ENCODE measurements at places on chromosomes 6 and 20.

DNA sequence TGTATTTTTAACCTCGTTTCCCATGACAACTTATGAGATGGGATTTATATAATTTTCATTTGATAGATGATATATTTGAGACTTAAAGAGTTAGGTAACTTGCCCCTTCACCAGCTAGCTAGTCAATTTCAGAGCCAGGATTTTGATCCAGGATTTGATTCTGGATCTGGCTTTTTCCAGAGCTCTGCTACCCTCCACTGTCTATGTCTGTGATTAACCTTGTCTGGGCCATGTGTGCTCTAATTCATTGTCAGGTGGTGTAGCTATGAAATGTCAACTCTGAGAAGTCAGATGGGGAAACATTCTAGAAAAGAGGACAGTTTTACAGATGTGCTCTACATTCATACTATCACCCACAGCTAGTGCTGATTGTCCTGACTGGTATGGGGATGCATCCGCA lies 42.5 kb upstream of the MLIP start:
- no peak for DNase-seq

DNA sequence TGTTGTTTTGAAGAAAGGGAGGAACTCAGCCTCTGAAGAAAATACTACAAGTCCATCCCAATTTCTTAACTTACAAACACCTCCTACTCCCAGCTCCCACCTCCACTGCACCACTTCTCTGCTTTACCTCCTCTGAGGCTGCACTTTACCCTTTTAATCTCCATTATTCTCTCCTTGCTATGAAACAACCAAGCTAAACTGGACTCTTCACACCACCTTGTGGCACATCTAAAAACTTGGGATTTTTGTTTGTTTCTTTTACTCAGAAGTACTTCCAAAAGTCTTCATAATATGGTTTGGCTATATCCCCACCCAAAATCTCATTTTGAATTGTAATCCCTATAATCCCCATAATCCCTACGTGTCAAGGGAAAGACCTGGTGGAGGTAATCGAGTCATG lies 142.2 kb downstream of the MOXD1 start:
- no peak for DNase-seq

GRCh38 chr6:147930745-147931144 lies 411.9 kb upstream of the SASH1 start:
- no peak for DNase-seq

DNA sequence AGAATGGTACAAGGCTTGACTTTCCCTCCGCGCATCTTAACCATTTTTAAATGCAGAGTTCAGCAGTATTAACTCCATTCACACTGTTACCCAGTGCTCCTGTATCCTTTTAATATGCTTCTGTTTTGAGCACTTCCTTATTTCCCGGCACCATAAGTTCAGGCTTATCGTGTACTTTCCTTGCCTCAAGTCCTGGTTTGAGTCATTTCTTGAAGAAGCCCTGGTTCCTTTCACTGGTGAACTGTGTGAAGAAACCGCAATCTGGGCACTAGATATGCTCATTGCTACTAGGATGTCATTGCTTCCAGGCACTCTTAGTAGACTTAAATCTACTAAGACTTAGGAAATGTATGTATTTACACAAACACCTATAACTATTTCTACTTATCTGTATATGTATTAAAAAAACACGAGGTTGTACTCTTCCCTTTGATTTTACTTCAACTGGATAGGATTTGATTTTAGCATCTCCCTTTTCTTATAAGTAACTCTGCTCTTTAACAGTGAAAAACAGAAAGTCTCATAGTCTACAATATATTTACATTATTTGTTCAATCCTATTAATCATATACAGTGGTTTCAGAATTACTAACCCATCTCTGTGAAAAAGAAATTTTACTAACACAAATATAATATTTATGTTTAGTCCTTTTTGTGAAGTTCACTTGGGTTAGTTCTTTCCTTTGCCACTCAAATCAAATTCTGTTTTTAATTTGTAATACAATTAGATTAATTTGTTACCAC lies 135.5 kb downstream of the CDKAL1 start:
- no peak for DNase-seq

GRCh38 chr20:15187612-15188011 lies 850.2 kb upstream of the FLRT3 start:
- no peak for DNase-seq

- no peak for DNase-seq
Measured at GRCh38 chr6:91449539-91449938, 862.7 kb upstream of the MAP3K7 start.

GRCh38 chr6:36504982-36505381 lies 42.3 kb downstream of the STK38 start:
- no peak for DNase-seq

DNA sequence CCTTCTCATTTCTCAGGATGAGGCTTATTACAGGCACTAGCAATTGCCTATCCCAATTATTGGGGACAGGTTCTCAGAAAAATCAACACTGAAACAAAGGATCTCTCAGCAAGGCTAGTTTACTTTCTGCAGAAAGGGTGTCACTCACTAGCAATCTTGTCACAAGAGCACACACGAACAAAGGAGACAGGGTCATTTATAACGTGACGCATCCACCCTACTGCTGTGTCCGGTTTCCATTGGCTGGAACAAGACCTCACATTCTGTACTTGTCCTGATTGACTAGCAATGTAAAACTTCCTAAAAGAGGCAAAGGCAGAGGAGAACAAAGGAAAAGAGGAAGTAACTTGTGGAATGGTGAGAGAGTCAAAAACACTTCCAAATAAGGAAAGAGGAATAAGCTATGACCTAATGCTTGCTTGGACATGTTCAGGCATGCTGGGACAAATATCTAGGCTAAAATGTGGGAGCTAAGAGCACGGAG lies 160.2 kb upstream of the STXBP5 start:
- DNase-seq: no peak

GRCh38 chr6:9252799-9253198 lies 817.5 kb upstream of the SLC35B3 start:
- DNase-seq: no peak

DNA sequence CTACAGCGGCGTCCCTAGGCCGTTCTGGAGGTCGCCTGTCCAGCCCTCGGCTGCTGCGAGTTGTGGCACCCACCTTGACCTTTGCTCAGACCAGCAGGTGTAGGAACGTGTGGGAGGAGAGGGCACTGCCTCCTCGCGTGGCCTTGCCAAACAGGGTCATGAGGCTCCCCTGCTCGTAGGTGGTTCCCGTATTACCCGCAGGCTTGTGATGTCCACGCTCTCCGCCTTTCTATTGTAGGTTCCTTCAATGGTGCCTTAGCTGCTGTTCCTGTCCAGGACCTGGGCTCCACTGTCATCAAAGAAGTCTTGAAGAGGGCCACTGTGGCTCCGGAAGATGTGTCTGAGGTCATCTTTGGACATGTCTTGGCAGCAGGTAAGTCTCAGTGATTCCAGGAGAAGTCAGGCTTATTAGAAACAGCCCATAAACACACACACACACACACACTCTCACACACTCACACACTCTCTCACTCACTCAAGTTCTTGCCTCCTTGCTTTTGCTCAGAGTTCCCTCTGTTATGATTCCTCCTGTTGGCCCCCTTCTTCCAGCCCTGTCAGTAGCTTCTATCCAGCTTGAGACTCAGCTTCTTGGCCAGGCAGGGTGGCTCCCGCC lies 942 bp downstream of the ACAT2 start:
- peak; percentile 64 for DNase-seq

DNA sequence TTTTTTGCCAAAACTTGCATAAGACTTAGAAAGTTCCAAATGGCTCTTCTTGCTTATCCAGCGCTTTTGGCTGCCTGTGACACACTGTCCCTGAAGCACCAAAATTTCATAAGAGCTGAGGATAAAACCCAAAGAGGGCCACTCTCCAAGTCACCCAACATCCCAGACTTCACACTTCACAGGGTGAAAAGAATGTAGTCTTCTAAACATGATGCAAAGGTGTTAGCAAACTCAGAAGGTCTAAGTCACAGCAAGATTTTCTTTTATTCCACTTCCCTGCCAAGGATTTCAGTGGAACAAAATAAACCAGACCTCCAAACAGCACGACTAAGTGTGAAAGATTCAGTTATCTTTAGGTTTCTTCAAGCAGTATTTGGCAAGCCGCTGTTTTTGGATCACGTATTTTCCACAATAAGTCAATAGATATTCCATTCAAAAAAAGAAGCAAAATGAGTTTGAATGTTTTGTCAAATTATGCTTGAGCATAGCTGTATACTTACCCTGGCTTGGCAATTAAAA lies 44.6 kb upstream of the CD93 start:
- DNase-seq: no peak

DNA sequence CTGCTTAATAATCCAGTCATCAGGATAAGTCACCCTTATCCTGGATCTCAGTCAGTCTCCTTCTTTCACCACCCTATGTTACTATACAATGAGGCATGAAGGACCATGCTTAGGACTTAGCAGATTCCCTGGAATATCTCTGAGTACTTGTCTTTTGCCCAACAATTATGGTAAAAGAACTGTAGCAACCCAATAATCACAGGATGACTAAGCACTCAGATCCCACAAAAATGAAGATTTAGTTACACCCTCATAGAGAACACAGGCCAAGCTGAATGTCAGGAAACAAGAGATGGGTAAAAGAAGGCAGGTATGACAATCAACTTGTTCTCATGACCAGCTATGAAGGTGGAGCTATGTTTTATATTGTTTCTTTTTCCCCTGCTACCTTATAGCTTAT lies 91.4 kb downstream of the EDN1 start:
- no peak for DNase-seq

GRCh38 chr20:37463726-37464494 lies 57.1 kb upstream of the NNAT start:
- no peak for DNase-seq

- no peak for DNase-seq
Measured at GRCh38 chr6:87660226-87660911, 41.7 kb downstream of the AKIRIN2 start.

GRCh38 chr6:24125980-24126379 lies at the start of gene NRSN1:
NRSN1 (plus strand) TSS chr6:24126215; CDS start chr6:24134328, 8,113 bp downstream.
- no peak for DNase-seq

DNA sequence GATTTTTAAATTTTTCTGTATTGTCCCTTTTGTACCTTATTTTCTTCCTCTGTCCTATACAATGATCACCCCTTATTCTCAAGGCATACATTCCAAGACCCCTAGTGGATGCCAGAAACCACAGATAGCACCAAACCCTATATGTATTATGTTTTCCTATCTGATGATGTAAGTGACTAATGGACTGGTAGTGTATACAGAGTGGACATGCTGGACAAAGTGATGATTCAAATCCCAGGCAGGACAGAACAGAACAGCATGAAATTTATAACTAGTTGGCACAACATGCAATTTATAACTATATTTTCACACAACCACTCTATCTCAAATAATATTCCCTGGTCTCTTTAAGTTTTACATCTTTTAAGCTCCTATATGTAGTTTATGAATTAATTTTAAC lies 205.6 kb upstream of the FLRT3 start:
- no peak for DNase-seq

GRCh38 chr6:155628306-155628705 lies 172.7 kb upstream of the NOX3 start:
- no peak for DNase-seq

GRCh38 chr6:54419885-54420284 lies 111.6 kb downstream of the TINAG start:
- no peak for DNase-seq

DNA sequence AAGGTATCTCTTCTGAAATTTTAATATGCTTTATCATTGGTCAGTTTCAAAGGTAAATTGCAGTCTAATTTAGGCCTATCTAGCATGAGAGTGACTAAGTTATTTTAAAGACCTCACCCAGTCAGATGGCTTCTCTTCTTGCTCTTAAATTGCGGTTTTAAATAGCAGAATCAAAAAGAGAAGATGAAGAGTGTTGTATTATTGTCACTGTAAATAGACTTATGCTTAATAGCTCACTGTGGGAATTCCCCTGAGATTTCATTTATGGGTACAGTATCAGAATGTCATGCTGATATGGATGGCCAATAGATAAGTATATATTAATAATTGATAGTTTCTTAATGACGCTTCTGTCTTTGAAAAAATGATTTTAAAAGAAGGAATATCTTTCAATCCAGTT lies 35.7 kb downstream of the AIG1 start:
- no peak for DNase-seq

DNA sequence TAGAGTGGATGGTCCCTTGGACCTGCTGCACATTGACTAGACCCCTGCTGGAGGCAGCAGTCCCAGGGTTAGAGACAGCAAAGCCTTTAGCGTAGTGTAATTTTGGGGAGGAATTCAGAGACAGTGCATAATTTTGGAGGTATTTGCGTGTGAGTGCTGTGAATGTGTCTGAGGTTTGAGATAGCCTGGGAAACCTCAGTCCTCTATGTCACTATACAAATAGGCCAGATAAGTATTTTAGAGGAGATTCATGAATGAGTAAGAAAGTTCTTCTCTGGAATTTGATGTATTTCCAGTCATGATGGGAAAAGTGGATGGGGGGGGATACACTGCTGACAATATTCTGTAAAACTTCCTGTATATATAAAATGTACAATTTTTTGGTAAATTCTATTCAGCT lies 25.8 kb upstream of the MTRF1L start:
- DNase-seq: no peak

- DNase-seq: no peak
Measured at GRCh38 chr6:113564371-113565171, 292.6 kb upstream of the MARCKS start.

DNA sequence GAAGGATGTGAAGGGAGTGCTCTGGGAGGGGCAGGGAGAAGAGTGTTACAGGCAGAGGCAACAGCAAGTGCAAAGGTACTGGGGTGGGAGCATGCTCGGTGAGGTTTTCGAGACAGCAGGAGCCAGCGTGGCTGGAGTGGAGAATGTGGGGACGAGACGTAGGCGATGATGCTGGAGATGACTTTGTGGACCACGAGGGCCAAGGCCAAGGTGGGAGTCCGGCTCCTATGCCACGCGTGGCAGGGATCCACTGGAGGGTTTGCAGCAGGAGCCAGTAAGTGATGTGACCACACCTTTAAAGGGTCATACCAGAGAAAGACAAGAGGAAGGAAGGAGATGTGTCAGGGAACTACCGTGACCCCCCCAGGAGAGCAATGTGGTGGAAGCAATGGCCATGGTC lies 7.3 kb downstream of the PTGIS start:
- no peak for DNase-seq

- DNase-seq: no peak
Measured at GRCh38 chr6:53026526-53026925, 31.4 kb upstream of the GSTA4 start.

GRCh38 chr6:32617751-32618150 lies 19.5 kb upstream of the HLA-DQA1 start:
- no peak for DNase-seq

- no peak for DNase-seq
Measured at GRCh38 chr6:65229825-65230224, 477.2 kb downstream of the EYS start.

- DNase-seq: no peak
Measured at GRCh38 chr6:168417191-168417590, 23.8 kb upstream of the SMOC2 start.

GRCh38 chr20:13276945-13277541 lies 56.0 kb downstream of the ISM1 start:
- DNase-seq: no peak

- DNase-seq: peak; percentile 37
Measured at GRCh38 chr6:31579546-31580437, 2.4 kb downstream of the LTB start.

- no peak for DNase-seq
Measured at GRCh38 chr20:64003960-64004725, 23.2 kb downstream of the PRPF6 start.

- DNase-seq: peak; percentile 24
Measured at GRCh38 chr6:75283907-75284631, 523 bp downstream of the TMEM30A start.

Measured in CD4-positive, alpha-beta T cell treated with Interleukin-10 for 1 hour (primary cell).